GM23248 (cell line): ENCODE measurements at places on chromosomes 16 and 17.
A peak's percentile ranks its signal among the peaks of the same experiment; 100 is the strongest.

GRCh38 chr17:37750768-37751475 lies 6.1 kb upstream of the HNF1B start:
- H3K4me3 ChIP-seq: no peak overlapping the region
- H3K27me3 ChIP-seq: peaks cover 27% of the 10 kb centered on the region
- no peak for DNase-seq
- H3K36me3 ChIP-seq: no peaks in the 10 kb centered on the region
- no peak overlapping the region for H3K27ac ChIP-seq
- peaks cover 11% of the 10 kb centered on the region for H3K4me1 ChIP-seq

DNA sequence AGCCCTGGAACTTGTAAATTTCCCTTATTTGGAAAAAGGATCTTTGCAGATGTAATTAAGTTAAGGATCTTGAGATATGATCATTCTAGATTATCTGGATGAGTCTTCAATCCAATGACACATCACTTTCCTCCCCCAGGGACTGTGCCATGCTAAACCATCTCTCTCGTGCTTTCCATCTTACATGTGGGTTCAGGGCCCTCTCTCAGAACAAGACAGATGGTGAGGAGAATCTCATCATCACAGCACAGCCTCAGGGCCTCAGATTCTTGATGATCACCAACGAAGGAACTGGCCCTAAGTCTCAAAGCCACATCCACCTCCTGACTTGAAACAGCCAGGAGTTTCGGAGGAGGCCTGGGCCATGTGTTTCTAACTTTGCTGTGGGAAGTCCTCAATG lies 78.7 kb downstream of the LITAF start:
- H3K4me3 ChIP-seq: no peak overlapping the region
- H3K4me1 ChIP-seq: no peaks in the 10 kb centered on the region
- no peak overlapping the region for H3K27ac ChIP-seq
- H3K27me3 ChIP-seq: no peaks in the 10 kb centered on the region
- no peaks in the 10 kb centered on the region for H3K36me3 ChIP-seq

DNA sequence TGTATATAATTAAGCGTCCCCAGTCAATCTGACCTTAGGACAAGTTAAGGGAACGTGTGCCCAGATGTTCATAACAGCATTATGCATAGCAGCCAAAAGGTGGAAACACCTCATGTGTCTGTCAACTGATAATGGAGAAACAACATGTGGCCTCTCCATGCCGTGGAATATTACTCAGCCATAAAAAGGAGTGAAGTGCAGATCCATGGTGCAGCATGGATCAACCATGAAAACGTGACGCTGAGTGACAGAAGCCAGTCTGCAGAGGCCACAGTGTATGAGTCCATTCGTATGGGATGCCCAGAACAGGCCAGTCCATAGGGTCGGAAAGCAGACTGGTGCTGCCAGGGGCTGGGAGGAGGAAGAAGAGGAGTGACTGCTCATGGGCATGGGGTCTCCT lies 161.0 kb upstream of the CIBAR2 start:
- no peak overlapping the region for H3K4me3 ChIP-seq
- H3K36me3 ChIP-seq: no peaks in the 10 kb centered on the region

DNA sequence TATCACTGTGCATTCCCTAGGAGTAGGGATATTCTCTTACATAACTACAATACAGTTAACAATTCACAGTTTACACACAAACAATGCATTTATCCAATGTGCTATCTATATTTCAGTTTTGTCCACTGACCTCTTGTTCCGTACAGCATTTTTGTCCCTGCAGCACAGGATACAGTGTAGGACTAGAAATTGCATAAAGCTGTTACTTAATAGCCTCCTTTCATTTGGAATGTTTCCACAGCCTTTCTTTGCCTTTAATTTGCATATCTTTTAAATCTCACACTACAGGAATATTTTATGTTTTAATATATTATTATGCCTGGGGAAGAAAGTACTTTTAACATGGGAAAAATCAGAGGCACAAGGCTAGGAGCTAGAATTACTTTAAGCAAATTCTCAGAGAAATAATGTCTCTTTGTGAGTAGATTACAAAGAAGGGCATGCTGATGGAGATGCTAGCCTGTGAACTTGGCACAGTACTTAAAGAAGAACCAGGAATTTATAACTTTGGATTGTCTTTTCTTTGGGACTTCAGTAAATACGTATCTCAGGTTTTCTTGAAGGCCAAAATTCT lies 144.3 kb downstream of the ITFG1 start:
- H3K4me3 ChIP-seq: no peak overlapping the region
- H3K27me3 ChIP-seq: no peaks in the 10 kb centered on the region
- H3K27ac ChIP-seq: no peak overlapping the region

GRCh38 chr17:73096866-73097265 lies 4.4 kb upstream of the SLC39A11 start:
- no peaks in the 10 kb centered on the region for H3K27me3 ChIP-seq
- no peak overlapping the region for H3K4me3 ChIP-seq
- no peak overlapping the region for H3K27ac ChIP-seq
- no peaks in the 10 kb centered on the region for H3K36me3 ChIP-seq
- peak; percentile 49 for DNase-seq
- H3K4me1 ChIP-seq: no peaks in the 10 kb centered on the region

- H3K27me3 ChIP-seq: no peaks in the 10 kb centered on the region
- H3K36me3 ChIP-seq: no peaks in the 10 kb centered on the region
- peak overlapping the region; percentile 92 for H3K4me3 ChIP-seq
- DNase-seq: peak; percentile 24
- no peak overlapping the region for H3K27ac ChIP-seq
Observed at GRCh38 chr16:88856122-88856827, 472 bp downstream of the GALNS start.

DNA sequence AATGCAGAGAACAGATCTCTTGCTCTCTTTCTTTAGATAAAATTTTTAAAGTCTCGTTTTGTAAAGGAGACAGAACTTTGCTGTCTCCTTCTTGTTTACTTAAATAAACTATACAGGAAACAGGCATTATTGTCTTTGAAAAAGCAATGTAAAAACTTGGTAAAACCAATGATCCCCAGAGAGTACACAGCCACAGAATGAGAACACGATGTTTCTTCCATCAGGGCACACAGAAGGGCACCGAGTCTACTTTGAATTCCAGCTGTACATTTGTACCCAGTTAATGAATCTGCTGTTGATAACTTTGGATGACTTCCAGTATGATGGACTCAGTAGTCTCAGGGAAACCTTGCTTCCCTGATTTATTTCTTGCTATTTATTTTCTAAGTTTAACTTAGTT lies 8.1 kb upstream of the TMEM100 start:
- DNase-seq: peak; percentile 16

GRCh38 chr16:87253536-87253935 lies 63.7 kb downstream of the C16orf95 start:
- no peak overlapping the region for H3K27ac ChIP-seq
- no peaks in the 10 kb centered on the region for H3K4me1 ChIP-seq
- DNase-seq: no peak
- no peaks in the 10 kb centered on the region; the same call in 1 of the 2 replicates for H3K27me3 ChIP-seq

- H3K27me3 ChIP-seq: no peaks in the 10 kb centered on the region
- H3K4me3 ChIP-seq: no peak overlapping the region
- H3K27ac ChIP-seq: peak overlapping the region; percentile 69
- H3K4me1 ChIP-seq: peaks cover 38% of the 10 kb centered on the region
- peak; percentile 86 for DNase-seq
Observed at GRCh38 chr17:34299956-34300577, 14.5 kb downstream of the CCL11 start.

DNA sequence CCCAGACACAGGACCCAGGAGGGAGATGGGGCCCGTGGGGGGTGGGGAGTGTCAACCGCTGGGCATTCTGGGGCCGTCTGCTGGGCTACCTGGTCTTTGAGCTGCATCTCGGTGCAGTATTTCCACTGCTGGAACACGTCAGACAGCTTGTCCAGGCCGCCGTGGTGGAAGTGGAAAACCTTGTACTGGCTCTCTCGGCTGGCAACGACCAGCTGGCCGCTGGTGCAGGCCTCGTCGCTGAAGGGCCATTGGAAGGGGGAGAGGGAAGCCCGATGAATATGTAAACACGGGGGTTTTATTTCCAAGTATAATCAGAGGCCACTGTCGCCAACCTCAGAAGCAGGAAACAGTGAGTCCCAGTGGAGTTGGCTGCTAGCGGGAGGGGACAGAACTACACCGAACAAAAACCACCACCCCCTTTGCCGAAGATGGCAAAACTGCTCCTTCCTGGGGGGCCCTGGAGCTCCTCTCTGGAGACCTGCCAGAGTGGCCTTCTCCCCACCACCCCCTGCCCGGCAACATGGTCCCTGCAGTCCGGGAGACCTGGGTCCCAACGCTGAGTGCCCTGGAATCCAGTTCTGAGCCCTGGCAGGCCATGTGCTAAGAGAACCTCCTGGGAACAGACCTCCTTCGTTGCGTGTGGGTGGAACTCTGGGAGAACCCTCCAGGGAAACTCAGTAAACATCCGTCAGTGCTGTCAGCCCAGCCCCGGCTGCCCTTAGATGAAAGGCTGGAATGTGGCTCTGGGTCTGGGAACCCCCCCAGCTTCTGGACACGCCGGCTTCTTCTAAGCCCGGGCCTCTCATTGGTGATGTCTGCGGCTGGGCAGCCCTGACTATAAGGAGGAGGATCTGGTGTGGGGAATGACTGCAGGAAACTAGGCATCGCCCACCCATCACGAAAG lies 84.1 kb downstream of the TBC1D16 start:
- H3K36me3 ChIP-seq: no peaks in the 10 kb centered on the region
- H3K27ac ChIP-seq: no peak overlapping the region
- H3K4me1 ChIP-seq: peaks cover 9% of the 10 kb centered on the region; the same call in 1 of the 2 replicates
- H3K4me3 ChIP-seq: no peak overlapping the region

DNA sequence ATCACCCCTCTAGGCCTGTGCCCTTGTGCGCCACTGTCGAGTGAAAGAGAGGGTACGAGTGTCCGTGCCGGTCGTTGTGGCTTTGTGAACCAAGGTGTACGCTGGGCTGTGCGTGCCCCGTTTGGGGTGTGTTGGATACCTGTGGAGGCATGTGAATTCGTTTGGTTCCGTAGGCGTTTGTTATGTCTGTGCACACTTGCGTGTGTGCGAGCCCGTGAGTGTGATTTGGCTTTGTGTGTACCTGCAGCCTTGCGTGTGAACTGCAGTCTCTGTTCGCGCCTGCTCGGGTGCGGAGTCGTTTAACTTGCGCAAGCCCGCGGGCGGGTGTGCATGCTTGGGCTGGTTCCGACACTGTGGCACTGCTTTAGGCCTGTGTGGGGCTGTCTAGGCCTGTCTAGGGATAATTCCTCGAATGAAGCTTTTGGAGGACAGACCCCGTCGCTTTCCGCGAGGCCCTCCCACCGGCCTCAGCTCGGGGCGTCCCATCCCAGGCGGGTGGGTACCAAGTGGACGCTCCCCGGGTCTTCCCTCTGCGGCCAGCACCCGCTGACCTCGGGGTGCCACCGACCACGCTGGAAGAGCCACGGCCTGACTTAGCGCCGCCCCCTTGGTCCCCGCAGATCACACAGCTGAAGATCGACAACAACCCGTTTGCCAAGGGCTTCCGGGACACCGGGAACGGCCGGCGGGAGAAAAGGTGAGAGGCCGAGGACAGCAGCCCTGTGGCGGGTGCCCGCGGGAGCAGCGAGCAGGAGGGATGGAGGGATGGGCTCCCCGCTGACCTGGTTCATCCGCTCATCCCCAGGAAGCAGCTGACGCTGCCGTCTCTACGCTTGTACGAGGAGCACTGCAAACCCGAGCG lies 4.4 kb downstream of the TBX2 start:
- 0 out of 2 replicates have a peak, but pooled peaks cover 10% of the 10 kb centered on the region for H3K4me1 ChIP-seq
- no peak for DNase-seq
- H3K36me3 ChIP-seq: no peaks in the 10 kb centered on the region; the same call in 1 of the 2 replicates
- H3K27ac ChIP-seq: no peak overlapping the region
- H3K27me3 ChIP-seq: no peaks in the 10 kb centered on the region

DNA sequence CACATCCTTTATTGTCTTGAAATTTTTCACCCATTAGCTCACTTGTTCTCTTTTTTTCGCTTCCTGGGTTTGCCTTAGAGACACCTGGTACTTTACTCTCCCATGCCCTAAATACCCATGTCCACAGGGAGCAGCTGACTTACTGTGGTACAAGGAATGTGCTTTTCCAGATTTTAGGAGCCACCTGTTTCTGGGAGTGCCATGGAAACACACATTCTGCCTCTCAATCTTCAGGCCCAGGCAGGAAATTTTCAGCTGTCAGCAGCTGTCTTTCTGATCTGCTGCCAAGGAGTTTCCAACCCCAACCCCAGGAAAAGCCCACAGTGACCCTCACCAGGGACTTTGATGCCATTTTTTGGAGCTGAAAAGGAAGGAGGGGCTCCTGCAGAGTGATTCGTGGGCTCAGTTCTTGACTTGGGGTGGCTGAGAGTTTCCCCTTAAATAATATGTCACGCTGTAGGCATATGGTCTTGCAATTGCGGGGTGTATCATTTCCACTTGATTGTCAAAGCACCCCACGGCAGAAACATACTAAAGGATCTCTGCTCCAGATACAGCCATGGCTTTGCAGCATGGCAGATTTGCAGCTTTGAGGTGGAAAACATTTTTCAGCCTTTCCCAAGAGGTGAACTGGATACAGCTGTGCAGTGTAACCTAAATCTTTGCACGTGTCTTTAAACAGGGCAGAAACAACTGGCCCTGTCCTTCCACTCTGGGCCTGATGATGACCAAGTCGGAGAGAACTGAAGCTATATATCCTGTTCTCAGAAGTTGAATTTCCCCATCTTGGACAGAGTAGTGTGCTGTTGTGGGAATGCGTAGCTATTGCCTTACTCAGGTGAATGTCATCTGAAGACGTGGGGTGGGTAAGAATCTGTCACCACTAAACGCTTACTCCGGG lies 19.2 kb downstream of the RBFOX1 start:
- no peak for DNase-seq
- H3K27ac ChIP-seq: no peak overlapping the region
- H3K27me3 ChIP-seq: no peaks in the 10 kb centered on the region
- no peaks in the 10 kb centered on the region for H3K4me1 ChIP-seq

GRCh38 chr16:27922433-27922832 lies 141.1 kb downstream of the GSG1L start:
- no peaks in the 10 kb centered on the region for H3K27me3 ChIP-seq
- DNase-seq: peak; percentile 3
- H3K27ac ChIP-seq: no peak overlapping the region
- H3K4me1 ChIP-seq: no peaks in the 10 kb centered on the region
- no peaks in the 10 kb centered on the region for H3K36me3 ChIP-seq

GRCh38 chr16:72969146-72969545 lies 78.8 kb downstream of the ZFHX3 start:
- H3K27me3 ChIP-seq: no peaks in the 10 kb centered on the region
- no peak overlapping the region for H3K27ac ChIP-seq
- H3K36me3 ChIP-seq: no peaks in the 10 kb centered on the region

DNA sequence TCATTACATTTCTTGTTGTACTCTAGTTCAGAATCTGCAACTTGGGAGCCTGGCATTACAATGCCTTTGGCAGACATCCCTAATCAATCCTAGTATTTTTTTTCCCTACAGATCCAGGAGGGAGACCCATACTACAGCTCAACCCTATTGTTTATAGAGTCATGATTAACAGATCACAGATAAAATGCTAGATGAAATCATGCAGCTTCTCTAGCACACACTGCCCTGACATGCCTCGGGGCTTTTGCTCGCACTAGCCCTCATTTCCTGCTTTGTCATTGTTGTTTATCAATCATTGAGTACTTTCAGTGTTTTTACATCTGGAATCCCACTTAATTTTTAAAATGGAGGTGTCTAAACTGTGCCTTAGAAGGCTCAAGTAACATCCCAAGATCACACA lies 412.5 kb downstream of the CA10 start:
- no peaks in the 10 kb centered on the region for H3K36me3 ChIP-seq
- no peaks in the 10 kb centered on the region for H3K4me1 ChIP-seq
- H3K27me3 ChIP-seq: no peaks in the 10 kb centered on the region
- H3K4me3 ChIP-seq: no peak overlapping the region
- DNase-seq: no peak

GRCh38 chr16:9260666-9261065 lies 169.2 kb downstream of the HAPSTR1 start:
- DNase-seq: no peak
- H3K27ac ChIP-seq: no peak overlapping the region
- H3K27me3 ChIP-seq: no peaks in the 10 kb centered on the region
- H3K36me3 ChIP-seq: no peaks in the 10 kb centered on the region
- H3K4me3 ChIP-seq: no peak overlapping the region

GRCh38 chr16:5323284-5324141 lies 225.9 kb upstream of the EEF2KMT start:
- DNase-seq: no peak
- H3K36me3 ChIP-seq: no peaks in the 10 kb centered on the region
- no peak overlapping the region for H3K4me3 ChIP-seq
